ENCODE measurements at places on chromosomes 5 and 9.

GRCh38 chr5:87252283-87252605, 15.4 kb upstream of the RASA1 start:
- DNase-seq: no peak

GRCh38 chr5:118042076-118042475, 946.3 kb downstream of the DTWD2 start:
- DNase-seq: no peak

- no peak for DNase-seq
Observed at GRCh38 chr9:112647596-112647995, 70.3 kb downstream of the INIP start.

- DNase-seq: no peak
Observed at GRCh38 chr5:171601266-171601881, 181.9 kb downstream of the FGF18 start.

DNA sequence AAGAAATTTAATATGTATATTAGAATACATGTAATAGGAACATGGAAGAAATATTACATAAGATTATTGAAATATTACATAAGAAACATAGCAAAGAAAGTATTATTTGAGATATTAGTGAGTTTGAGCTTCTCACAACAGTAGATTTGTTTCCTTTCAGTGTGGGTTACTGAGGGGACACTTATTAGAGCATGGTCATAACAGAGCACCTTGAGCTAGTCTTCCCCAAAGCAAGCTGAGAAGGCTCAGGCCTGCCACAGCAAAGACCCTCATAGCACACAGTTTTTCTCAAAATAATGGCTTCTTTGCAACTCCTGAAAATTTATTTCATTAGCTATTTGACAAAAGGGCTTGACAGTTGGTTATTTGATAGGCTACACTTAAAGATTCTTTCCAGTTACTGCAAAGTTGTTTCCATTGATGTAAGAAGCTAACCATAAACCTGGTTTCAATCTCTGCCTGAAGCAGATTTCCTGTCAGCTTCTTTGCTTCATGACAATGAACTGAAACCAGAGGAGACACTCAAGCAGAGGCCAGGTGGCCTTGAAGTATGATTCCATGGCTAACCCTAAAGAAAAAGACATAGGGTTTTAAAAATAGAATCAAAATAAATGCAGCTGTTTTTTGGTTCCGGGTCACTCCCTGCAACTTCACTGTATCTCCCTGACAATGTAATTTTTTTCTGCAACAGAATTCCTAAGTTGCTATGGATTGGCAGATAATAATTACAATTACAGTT, 68.6 kb downstream of the ERMP1 start:
- no peak for DNase-seq

- peak; percentile 92 for DNase-seq
Observed at GRCh38 chr9:22008717-22009505, at the start of gene CDKN2B. Gene CDKN2B (minus strand): TSS chr9:22009305. CDS start chr9:22008953, 352 bp downstream.

DNA sequence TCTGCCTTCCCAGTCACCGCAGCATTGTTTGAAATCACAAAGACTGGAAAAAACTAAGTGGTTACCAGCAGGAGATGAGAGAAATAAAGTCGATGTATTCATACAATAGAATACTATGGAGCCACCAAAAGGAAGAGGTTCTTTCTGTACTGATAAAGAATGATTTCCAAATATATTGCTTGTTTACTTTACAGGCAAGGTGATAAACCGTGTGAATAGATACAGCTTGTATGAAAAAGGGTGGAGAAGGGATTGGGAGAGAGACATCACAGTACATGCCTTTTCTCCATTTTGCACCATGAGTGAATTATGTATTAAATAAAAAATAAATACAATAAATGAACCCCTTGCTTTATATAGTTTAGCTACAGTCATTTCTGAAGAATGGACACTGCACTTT, 91.7 kb downstream of the RFK start:
- DNase-seq: no peak

DNA sequence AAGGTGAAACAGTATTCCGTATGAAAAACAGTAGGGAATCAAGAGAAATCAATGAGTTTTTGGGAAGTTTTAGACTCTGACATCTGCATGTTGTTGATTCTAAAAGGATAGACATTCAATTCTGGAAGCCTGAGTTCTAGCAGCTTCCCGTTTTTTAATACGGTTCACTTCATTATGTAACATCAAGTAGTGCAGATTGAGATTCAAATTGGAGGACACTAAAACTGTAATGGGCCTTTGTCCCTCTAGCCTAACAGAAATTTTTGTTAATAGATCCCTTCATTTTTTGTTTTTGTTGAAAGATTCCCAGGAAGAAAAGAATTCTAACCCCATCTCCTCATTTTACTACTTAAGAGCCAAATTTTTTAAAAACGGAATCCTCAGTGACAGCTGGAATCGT, 384.6 kb downstream of the SH3GL2 start:
- DNase-seq: no peak

DNA sequence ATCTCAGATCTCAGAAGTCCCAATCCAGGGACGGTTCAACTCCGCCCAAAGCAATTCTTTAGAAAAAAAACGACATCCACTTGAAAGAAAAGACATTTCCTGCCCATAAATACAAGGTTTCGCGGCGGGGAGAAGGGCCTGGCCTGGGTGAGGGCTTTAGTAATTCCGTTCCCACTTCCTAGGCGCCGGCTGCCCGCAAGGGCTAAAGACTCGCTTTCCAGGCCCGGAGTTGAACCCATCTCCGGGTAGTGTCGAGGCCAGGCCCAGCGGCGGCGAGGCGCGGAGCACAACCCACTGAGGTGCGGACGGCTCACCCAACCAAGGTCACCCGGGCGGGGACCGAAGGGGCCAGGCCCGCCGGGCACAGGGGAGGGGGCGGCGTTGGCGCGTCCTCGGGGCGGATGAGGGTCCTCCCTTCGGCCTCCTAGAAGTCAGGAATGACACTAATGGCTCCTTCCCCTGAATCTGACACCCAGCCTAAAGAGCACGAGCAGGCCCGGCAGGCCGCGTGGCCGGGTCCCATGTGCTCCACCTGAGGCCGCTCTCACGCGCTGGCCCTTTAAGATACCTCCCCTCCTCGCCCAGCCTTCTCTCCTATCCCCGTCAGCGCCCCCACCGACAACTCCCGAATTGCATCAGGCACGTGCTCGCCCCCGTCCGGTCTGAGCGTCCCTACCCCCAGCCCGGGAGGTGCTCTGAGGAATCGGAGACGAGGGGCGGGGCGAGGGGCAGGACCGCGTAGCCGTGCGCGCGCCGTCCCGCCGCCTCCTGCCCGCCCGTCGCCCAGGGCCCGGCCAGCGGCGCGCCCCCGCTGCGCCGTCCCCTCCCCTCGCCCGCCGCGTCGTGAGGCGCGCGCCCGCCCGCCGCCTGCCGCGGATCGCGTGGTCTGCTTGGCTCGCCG, 467 bp upstream of the LARP1 start:
- peak; percentile 97 for DNase-seq

GRCh38 chr5:31900296-31900865, 261.4 kb downstream of the PDZD2 start:
- DNase-seq: no peak

DNA sequence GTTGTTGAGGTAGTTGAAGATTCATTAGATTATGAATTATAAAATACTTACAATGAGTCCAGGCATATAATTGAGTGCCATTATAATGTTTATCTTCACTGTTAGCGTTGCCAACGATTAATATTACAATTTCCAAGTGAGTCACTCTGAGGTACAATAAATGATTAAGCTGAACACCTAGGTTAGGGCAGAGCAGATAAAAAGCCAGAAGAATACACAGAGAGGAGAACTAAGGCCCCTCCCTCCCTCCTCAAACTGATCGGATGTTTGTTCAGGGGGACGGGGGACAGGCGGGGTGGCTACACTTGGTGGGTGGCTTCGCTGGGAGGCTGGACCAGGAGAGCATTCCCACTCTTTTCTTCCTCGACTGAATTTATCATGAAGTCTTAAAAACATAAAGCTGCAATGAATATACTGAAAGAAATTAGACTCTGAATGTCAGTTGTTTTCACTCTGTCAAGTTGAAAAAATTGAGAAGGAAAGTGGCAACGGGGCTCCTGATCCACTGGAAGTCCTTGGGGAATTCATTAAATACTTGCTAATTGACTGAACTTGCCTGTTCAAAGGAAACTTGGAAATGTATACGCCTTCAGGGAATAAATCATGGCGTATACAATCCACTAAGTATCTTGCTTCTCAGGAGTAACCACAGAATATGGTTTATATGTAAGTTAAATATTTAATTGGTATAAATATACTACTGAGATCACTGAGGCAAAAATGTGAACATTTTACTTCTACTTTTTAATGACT, 198.1 kb downstream of the TSSK1B start:
- no peak for DNase-seq

GRCh38 chr9:97307091-97307490, 368 bp upstream of the CCDC180 start:
- peak; percentile 83 for DNase-seq

- no peak for DNase-seq
Observed at GRCh38 chr5:10384483-10384882, 31.0 kb downstream of the MARCHF6 start.

GRCh38 chr5:179171251-179171815, 111.2 kb downstream of the ZNF354C start:
- DNase-seq: no peak

DNA sequence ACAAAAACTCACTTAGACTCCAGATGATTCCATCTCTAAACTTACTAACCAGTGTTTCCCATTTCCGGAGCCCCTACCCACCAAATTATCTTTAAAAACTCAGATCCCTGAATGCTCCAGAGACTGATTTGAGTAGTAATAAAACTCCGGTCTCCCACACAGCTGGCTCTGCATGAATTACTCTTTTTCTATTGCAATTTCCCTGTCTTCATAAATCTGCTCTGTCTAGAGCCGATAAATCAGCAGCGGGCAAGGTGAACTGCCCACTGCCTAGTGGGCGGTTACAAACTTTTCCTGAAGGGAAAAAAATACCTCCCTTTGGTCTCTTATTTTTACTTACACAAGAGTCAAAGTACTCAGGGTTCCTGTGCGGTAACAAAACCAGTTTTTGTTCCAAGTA, 624.4 kb upstream of the RORB start:
- DNase-seq: no peak

DNA sequence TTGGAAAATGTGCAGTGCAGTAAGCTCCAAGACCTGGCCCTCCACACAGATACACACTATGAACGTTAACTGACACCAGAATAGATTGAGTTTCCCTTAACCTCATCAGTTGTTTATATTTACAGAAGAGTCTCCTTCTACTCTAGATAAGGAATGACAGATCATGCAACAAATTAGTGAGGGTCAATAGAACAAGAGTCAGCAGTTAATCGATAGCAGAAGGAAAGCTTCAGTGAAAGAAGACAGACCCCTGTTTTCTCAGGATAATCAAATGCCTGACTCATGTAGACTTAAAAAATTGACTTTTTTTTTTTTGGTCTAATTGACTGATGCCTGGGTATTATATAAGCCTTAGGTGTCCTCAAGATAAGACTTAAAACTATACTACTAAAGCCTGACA, 179.9 kb downstream of the DTWD2 start:
- DNase-seq: no peak

DNA sequence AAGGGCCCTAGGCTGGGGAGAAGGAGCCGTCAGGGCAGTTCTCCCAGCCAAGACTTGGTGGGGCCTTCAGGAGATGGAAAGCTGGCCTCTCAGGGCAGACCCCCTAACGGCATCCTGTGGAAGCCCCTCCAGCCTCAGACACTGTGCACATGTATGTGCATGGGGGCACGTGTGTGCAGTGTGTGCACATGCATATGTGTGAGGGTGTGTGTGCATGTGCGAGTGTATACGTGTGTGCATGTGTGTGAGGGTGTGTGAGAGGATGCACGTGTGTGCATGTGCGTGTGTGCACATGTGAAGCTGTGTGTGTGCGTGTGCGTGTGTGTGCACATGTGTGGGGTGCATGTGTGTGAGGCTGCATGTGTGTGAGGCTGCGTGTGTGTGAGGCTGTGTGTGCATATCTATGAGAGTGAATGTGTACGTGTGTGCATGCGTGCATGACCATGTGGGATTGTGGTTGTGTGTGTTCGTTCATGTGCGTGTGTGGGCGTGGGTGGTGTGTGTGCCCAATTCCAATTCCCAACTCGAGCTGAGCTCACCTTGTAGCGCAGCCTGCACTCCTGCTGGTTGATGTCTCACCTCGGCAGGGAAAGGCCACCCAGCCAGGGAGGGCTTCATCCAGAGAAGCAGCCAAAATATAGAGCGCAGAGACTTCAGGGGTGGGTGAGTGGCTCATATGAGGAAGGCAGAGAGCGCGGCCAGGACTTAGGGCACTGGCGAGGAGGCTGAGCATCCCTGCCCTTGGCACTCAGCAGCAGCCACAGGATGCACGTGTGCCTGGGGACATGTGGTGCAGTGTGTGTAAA, 142.7 kb upstream of the PPP1R26 start:
- DNase-seq: no peak

GRCh38 chr5:122665051-122665450, 109.8 kb upstream of the SNX2 start:
- no peak for DNase-seq

DNA sequence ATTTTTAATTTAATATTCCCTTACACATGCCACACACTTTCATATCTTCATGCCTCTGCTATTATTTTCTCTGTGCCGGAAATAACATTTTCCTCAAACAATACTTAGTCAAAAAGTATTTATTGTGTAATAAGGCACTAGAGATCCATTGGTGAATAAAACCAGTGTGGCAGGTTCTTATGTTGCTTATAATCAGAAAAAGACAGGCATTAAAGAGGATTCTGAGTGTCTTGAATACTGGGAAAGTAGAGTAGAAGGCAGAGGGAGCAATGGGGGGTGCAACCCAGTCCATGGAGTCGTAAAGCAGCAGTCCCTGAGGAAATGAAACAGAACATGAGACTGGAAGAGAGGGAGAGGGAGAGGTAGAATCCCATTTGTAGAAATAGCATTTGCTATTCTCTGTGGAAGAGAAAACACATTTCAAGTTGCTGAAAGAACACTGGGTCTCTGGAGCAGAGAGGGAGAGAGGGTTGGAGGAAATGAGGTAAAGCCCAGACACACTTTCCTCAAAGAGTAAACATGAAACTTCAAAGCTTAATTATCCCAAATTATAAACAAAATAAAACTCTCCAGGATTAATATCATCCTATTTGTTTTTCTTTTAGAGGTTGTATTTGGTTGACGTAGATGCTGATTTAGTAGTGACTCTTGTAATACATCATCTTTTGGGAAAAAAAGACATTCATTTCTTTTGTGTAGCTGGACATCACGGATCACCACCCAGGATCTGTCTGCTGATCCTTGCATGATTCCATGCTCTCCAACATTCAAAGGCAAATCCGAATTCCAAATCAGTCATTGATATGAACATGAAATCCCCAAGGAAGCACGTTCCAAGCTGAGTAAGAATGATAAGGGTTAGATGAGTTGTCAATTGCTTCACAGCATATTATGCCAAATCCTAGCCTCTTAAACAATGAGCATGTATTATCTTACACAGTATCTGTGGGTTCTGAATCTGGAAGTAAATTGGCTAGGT, 37.4 kb upstream of the GRAMD2B start:
- DNase-seq: no peak

- DNase-seq: no peak
Observed at GRCh38 chr9:8484597-8485191, 685.1 kb upstream of the DMAC1 start.

Data from brain microvascular endothelial cell (primary cell).